ENCODE measurements at places on chromosomes 1 and 21. TPM values are rescaled to one million over a fixed set of nuclear protein-coding genes. Genes with fewer than 3 reads are reported as not detected.
A peak's percentile ranks its signal among the peaks of the same experiment; 100 is the strongest.

DNA sequence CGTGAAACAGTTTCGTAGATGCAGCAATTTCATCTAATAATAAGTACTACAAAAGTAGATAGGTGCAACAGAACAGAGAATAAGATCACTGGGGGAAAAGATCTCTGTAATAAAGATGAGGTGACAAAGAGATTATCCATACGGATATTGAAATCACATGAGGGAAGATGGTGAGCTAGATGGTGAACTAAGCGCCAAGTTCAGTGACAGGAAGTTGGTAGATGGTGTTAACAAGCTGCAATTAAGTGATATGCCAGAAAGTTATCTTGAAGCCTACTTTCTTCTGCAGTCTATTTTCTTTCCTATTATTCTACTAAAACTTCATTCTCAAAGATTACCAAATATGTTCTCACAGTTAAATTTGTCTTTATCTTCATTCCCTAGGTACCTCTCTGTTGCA, 7.1 kb downstream of the LRIF1 start:
- DNase-seq = no peak

DNA sequence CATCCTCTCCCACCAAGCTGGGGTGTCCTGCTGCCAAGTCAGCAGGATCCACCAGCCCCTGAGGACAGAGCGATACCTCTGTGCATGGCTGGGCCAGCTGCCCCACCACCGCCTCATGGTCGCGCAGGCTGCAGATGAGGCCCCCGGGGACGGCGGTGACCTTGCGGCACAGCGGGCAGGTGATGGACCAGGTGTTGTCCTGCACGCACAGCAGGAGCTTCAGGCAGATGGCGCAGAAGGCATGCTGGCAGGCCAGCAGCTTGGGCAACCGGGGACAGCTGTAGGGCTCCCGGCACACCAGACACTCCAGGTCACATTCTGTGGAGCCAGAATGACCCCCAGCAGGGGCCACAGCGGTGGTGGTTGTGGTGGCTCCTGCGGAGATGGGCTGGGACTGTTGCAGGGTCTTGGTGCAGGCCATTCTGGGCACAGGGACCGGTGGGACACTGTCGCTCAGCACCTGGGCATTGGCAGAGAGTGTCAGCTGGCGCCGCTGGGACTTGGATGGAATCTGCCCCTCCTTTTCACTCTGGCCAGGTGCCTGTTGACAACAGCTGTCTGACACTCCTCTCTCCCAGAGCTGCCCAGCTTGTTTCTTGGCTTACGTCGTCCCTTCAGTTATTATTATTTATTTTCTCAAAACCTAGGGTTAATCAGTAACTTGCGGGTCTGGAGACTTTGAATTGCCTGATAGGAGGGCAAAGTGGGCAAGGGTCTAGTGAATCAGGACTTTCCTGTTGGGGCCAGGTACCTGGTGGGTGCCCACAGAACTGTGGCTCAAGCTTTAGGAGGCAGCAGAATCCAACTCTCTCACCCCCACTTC, at the start of gene RNF186:
Gene RNF186, minus strand, starts transcription at position 603 of the 823 bp plus-strand sequence. Its CDS starts 182 bp downstream, at position 421.
- DNase-seq = peak; percentile 80

DNA sequence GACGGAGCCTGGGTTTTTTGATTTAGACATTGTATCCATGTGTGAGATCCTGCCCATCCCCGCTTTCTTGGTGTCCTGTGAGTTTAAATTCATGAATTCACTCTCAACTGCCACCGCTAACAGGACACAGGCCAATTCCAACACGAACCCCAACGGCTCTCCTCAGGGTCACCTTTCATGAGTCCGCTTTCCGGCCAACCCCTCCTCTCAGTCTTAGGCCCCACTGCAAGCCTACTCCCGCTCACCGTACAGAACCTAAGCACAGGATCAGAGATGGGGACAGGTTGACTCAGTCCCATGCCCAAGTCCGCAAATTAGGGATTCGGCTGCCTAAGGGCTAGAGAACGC, 238 bp upstream of the SCP2 start:
- no peak for DNase-seq

DNA sequence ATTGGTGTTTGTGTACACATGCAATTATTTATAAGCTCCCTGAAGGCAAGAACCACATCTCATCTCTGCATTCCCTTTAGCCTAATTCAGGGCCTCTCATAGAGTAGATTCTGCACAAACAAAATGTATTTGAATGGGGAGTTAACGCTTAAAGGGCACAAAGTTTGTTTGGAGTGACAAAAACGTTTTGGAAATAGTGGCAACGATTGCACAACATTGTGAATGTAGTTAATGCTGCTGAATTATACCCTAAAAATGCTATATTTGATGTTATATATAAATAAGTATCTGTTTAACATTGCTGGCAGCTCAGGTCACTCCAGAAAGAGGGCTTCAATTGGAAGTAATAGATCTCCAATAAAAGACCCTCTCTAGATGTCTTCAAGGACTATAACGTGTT, 42.8 kb downstream of the TRIT1 start:
- DNase-seq = no peak

GRCh38 chr1:194052514-194053338, 866.3 kb upstream of the B3GALT2 start:
- DNase-seq = no peak

DNA sequence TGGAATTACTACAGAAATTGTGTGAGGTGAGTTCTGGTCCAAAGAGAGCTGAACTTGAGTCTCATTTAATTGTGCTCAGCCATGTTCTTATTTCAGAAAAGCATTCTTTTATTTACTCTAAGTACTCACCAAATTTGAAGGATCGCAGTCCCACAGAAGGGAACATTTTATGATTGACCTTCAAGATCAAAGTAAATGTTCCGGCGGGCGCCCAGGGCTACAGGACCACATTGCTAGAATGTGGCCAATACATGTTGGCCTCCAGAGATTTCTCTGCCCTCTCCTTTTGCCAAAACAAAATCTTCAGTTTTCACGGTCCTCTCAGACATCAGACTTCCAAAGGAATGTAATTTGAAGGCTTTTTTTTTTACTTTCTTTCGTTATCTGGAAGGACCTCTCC, 237.8 kb downstream of the FMN2 start:
- DNase-seq = no peak

- no peak for DNase-seq
Measured at GRCh38 chr1:22132517-22133235, 10.2 kb downstream of the WNT4 start.

- DNase-seq = no peak
Measured at GRCh38 chr1:117627546-117628130, 21.8 kb downstream of the TENT5C start.

DNA sequence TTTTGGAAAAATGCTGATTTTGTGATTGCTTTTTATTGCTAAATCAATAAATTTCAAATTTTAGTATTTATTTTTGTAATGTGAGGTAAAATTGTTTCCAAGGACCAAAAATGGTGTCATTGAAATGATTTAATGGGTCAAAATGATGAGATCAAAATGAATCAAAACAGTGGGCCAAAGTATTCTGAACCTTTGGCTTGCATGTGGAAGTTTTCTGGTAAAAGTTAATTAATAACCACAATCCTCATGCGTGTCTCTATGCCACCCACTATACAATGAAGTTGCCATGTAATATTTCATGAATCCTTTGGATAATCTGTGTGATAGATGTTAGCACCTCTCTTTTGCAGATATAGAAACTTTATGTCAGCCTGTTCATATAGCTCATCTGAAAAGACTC, 83.8 kb downstream of the PAPPA2 start:
- DNase-seq = no peak

DNA sequence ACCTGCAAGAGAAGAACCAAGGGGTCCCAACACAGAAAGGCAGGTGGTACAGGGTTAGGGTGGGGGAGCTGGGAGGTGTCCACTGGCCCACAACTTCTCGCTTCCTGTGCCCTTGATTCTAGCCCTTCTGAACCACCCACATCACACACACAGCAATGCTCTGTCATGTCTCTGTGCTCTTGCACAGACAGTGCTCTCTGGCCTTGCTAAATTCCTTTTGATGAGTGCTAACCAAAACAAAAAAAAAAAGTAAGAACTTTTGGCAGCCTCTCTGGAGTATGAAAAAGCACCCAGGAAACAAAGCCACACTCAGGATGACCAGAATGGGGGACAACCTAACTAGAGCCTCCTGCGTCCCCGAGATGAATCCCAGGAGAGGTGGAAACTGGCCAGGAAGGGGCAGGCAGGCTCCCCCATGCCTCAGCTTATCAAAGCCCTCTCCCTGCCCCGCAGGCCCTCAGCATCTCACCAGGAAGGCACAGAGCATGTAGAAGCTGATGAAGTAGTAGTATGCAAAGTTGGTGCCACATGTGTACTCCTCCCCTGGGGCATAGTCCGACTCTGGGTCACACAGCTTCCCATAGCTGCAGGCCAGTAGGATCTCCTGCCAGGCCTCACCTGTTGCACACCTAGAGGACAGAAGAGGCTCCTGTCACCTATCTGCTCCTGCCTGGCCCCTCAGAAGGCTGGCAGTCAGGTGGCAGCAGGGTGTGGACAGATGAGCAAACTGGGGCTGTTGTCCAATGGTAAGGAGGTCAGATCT, 27.2 kb upstream of the KIF21B start:
- DNase-seq = no peak

DNA sequence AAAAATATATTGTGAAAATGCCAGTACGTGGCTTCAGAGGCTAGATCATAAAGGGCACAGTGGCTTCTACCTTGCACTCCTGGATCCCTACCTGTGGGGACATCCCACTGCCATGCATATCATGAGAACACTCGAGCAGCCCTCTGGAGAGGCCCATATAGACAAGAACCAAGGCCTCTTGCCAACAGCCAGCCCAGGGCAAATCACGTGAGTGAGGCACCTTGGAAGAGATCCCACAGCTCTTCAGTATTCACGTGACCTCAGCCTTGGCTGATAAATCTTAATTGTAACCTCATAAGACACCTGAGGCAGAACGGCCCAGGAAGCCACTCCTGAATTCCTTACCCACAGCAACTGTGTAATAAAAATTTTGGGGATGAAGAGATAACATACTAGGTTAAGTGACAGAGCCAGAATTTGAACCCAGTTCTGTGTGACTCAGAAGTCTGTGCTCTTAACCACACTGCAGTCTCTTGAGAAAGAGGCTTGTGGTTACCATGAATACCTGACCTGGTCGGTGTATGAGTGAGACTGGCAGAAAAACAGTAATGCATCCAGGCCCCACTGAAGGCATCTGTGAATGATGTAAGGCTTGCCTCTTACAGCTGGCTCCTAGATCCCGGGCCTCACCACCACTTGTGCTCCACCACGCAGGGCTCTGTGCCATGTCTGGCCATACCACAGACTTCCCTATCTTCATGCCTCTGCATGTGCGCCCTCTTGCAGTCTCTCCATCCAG, 6.9 kb upstream of the A3GALT2 start:
- DNase-seq = no peak

DNA sequence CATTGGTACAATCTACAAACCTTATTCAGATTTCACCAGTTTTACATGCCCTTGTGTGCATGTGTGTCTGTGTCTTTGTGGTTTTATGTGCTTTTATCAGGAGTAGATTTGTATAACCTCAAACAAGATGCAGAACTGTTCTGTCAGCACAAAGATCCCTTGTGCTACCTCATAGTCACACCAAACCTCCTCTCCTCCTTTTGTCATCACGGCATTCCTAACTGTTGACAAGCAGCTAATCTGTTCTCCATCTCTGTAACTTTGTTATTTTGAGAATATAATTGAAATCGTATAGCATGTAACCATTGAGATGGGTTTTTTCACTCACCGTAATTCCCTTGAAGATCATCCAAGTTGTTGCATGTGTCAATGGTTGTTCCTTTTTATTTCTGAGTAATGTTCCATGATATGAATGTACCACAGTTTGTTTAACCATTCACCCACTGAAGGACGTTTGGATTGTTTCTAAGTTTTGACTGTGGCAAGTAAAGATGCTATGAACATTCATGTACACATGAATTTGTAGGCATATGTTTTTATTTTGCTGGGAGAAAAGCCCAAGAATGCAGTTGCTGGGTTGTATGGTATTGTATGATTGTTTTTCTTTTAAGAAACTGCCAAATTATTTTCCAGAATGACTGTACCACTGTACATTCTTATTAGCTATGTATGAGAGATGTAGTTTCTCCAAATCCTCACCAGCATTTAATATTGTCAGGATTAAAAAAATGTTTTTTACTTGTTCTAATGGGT, 78.1 kb upstream of the B3GALT2 start:
- no peak for DNase-seq

GRCh38 chr1:108933944-108934343, 29.3 kb downstream of the CLCC1 start:
- DNase-seq = no peak

DNA sequence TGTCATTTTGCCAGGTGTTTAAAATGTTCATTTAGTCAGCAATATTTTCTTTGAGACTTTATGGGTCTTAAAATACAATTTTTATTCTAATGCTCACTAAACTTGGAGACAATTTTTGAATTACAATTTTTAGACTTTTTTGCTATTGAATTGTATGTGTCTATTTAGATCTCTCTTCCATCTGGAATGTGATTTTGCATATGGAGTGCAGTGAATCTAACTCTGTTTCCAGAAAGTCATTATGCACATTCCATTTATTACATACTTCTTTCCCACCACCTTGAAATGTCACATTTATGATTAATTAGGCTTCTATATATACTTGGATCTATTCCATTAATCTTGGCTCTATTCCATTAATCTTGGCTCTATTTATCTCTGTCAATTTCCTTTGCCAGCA, 5.6 kb upstream of the TSPEAR start:
- DNase-seq = no peak

- DNase-seq = no peak
Measured at GRCh38 chr1:57843760-57844159, 419.9 kb upstream of the DAB1 start.

GRCh38 chr1:66445492-66446181, 88.3 kb upstream of the SGIP1 start:
- DNase-seq = no peak

DNA sequence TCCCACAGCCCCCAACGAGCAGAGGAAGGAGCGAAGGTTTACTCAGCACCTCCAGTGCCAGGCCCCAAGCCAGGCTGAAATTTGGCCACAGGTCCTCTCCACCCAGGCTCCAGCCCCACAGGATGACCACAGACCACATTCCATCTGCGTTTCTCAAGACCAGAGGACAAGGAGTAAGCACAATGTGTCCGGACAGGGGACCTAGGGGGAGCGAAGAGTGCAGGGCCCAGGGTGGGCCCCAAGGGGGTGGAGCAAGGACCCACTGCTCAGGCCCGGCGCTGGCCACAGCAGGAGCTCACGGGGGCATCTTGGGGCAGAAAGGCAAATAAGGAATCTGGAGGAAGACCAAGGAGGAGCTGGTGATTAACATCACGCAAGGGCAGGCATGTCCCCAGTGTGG, 100.5 kb downstream of the NPHP4 start:
- DNase-seq = no peak

- DNase-seq = no peak
Measured at GRCh38 chr1:176803596-176803995, 340.6 kb downstream of the PAPPA2 start.

Gene CELA3A
- polyA plus RNA-seq = not detected

Gene DMBX1
- polyA plus RNA-seq = not detected

Gene FLG2
- 0.15 TPM for polyA plus RNA-seq

Gene RHCE
- 0.62 TPM for polyA plus RNA-seq

Gene FHAD1
- 3.3 TPM for polyA plus RNA-seq

Gene SPRR2G
- polyA plus RNA-seq = not detected

Gene ASTN1
- 1.5 TPM for polyA plus RNA-seq

Gene TSTD1
- 76.5 TPM for polyA plus RNA-seq

Gene TMEM269
- polyA plus RNA-seq = 1.1 TPM

Gene BGLAP
- polyA plus RNA-seq = 2.1 TPM
